GOT3 (cell line): ENCODE measurements at places on chromosomes 3 and 15.

- DNase-seq, result no peak
These were observed 24.8 kb upstream of the RIOX2 start for GRCh38 chr3:97996988-97997387.

DNA sequence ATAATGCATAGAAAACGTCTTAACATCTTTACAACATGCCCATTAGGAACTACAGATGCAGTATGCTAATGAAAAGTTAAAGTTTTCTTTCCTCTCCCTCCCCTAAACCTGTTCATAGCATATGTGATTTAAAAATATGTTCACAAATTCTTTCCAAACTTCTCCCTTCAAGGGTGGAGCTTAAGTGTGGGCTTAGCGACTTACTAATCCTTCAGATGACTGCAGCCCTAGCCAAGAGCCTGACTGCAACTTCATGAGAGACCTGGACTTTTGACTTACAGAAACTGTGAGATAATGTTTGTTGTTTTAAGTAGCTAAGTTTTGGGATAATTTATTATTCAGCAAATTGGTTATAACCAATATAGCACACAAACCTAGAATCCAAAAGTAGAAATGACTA lies 22.0 kb upstream of the ANXA2 start:
- no peak for DNase-seq

- no peak for DNase-seq
These were observed 383 bp upstream of the EFCC1 start for GRCh38 chr3:129000742-129001100.

DNA sequence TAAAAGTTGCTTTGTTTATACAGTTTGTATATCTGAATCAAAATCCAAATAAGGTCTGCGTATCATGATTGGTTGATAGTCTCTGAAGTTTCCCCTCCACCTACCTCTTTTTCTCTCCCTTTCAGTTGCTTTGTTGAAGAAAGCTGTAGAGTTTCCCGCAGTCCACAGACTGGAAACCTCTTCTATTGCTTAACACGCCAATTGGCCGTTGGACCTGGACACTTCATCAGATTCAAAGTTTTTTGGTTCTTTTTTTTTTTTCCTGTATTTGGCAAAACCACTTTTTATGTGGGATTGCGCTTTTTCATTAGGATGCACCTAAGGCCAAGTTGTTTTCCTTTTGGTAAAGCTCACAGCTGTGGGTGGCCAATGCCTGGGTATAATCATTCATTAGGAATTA lies 14.5 kb upstream of the TM4SF1 start:
- DNase-seq, result no peak

GRCh38 chr3:2096216-2096615 lies 2.5 kb upstream of the CNTN4 start:
- DNase-seq, result no peak

DNA sequence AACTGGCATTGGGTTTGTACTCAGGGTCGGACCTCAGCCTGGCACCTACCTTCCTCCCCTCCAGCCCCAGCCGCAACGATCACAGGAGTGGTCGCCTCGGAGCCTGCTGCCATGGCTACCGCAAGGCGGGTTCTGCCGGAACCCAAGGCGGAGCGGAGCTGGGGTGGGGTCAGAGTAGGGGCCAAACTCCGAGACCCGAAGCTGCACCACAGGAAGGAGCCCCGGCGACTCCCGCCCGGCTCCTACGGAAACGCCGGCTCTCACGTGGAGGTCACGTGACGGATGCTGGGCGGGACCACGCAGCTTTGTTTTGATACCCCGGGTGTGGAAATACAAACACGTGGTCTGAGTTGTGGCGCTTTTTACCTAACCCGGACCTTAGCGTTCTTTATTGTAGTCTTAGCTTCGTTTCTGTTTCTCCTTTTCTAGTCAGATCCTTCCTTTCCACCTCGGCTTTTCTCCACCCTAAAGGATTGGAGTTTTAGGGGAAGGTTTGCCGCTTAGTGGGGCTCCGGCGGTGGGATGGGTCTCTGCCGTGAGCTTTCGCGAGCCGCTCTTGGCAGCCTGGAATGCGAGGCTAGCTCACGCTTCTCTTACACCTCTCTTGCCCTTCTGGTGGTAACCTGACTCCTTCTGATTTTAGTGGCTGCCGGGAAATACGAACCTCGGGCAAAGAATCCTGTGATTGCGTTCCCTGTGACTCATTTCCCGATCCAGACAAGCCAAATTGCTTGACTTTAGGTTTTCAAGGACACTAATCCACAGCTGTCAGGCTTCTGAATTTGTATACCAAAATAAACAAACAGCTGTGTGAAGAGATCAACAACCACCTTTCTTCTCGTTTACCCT lies at the start of gene HSPBAP1:
Gene HSPBAP1 (minus strand): TSS at position 264 of the 849 bp plus-strand sequence. CDS start 151 bp downstream, at position 113.
- no peak for DNase-seq

- no peak for DNase-seq
These were observed 115.6 kb downstream of the GSK3B start for GRCh38 chr3:119978554-119979208.

DNA sequence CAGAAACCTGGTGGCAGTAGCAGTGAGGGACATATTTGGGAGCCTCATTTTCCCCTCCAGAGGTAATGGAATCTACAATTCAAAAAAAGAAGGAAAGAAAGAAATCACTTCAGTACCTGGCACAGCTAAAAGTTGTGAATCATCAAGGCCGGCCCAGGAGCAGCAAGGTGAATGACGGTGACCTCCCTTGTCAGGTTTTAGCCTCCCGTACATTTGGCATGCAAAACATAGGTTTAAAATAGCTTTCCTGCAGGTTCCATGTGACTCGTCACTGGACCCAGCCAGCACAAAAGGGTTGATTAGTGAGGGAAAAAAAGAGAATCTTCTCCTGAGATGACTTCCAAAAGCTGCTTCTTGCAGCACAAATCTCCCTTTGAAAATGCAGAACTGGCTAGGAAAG lies 394.2 kb downstream of the LSAMP start:
- no peak for DNase-seq

DNA sequence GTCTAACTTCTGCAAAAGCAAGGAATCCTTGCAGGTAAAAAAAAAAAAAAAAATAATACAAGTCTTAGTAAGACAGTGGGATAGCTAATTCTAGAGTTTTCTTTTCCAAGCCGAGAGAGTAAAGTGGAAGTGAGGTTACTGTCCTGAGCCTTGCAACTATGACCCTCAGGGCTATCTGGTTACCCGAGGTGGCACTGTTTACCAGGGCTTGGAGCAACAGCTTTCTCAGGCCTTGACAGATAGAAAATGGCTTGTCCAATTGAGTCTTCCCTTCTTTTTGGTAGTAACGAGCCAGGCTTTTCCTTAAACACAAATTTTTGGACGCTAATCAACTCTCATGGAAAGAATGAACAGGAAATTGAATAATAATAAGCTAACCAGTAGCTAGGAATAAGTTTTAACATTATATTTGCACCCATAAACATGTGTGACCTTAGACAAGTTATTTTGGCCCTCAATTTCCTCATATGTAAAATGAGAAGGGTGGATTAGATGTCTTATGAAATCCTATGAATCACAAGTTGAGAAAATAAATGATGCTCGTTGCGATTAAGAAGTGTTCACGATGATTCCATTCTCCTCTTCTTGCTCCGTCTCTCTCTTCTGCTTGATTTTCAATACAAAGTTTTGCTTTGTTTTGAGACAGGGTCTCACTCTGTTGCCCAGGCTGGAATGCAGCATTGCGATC lies 236.9 kb upstream of the KBTBD8 start:
- no peak for DNase-seq

GRCh38 chr15:53133255-53133850 lies 343.2 kb upstream of the ONECUT1 start:
- no peak for DNase-seq

DNA sequence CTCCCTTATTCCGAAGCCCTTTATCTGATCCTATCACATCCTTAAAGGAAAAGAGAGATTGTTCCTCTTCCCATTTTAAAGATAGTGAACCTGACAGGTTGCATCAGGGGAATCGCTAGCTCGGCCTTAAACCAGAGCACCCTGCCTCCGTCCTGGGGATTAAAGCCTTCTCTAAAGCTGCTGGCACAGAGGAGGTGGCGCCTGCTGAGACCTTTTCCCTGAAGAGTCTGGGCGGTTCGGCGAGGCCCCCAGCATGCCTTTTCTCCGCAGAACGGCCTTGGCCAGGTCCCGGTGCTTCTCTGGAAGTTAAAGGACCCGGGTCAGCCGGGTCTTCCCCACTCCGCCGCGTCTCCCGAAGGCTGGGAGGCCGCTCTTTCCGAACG lies 593 bp downstream of the FAM219B start:
- no peak for DNase-seq

GRCh38 chr3:105528955-105529354 lies 162.2 kb downstream of the ALCAM start:
- DNase-seq, result no peak

DNA sequence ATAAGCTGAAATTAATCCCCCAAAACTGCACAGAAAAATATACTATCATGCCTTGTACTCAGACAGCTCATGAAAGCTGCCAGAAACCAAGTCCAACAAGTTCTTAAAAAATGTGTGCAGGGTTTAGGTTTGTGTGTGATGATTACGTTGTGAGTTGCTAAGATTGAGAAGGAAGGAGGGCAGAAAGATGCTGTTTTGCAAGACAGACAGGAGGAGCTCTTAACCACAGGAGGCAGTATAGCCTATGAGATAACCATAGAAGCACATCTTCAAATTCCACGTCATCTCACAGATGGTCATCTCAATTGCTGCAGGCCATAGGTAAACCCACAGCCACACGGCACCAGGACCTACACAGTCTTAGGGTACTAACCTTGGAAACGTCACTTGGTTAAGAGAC lies 191.9 kb downstream of the STT3B start:
- DNase-seq, result no peak

- no peak for DNase-seq
These were observed 439.2 kb downstream of the MCTP2 start for GRCh38 chr15:94670438-94671034.

- no peak for DNase-seq
These were observed 928 bp downstream of the CEP97 start for GRCh38 chr3:101725194-101725889.

DNA sequence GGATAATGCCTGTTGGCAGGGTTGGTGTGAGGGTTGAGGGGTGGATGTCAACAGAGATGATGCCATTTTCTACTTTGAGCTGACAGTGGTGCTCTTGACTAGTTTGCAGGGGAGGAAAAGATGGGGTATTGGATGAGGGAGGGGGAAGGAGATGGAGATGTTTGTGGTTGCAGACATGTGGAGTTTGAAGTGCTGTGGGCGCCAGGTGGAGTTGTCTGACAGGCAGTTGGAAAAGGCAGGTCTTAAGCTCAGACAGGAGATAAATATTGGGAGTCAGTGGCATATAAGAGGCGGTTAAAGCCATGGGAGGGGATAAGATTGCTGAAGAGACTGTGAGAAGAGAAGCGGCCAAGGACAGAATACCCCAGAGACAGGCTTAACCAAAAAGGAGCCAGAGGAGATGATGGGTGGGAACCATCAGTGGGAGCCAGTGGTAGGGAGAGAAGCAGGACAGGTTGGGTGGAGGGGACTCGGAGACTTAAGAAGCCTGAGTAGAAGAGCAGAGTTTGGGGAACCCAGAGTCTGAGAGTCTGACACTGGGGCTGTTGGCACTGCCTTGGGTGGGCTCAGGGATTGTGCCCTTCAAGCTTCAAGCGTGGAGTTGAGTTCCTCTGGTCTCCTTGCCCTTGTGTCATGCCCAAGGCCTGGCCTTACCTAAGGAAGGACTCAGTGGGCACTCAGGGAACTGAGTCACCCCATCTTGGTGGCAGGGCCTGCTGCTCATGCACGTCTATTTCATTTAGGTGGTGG lies 13.9 kb downstream of the COPG1 start:
- DNase-seq, result no peak

GRCh38 chr3:61288446-61288845 lies 37.2 kb upstream of the FHIT start:
- DNase-seq, result no peak

DNA sequence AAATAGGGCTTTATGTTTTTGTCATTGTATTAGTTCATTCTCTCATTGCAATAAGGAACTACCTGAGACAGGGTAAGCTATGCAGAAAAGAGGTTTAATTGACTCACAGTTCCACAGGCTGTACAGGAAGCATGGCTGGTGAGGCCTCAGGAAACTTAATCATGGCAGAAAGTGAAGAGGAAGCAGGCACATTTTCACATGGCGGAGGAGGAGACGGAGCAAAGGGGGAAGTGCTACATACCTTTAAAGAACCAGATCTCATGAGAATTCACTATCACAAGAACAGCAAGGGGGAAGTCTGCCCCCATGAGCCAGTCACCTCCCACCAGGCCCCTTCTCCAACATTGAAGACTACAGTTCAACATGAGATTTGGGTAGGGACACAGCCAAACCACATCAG lies 25.6 kb downstream of the CEP63 start:
- no peak for DNase-seq

DNA sequence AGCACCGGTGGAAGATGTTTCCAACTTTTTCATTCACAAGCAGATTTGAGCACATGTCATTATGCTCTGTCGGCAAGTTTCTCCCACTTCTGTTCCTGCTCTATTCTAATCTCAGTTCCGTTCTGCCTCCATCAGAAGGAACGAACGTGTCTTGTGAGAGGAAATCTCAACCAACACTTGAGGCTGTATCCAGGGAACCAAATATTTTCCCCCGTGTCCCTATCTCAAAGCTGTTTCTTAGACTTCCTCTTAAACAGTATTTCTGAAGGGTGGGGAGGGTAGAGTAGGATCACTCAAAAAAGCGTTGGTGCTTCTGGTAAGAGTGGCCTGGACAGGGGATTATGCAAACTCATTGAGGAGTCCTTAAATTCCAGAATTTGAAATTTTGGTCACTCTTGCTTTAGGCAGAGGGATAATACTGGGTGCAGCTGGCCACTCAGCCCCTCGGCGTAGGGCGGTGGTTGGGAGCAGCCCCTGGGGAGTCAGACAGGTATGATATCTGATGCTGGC lies 54.9 kb downstream of the FRMD4B start:
- no peak for DNase-seq

DNA sequence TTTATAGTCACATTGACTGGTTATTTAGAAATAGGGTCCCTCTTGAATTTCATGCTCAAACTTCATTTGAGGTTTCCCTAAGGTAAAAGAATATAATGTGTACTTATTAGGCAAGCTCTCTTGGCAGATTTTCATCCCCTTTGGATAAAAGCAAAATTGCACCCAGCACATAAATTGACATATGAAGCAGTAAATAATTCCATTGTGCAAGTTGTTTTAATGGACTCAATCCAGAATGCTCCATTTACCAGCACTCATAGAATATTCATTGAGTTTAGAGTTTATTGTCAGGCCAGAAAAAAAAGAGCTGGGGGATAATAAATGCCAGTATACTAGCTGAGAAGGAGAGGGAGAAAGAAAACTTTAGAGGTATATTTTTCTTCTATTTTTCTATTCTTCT lies 136.8 kb downstream of the TPRG1 start:
- no peak for DNase-seq
